CD4-positive, alpha-beta memory T cell (primary cell): ENCODE measurements at places on chromosomes 5 and 9. TPM values are rescaled to one million over a fixed set of nuclear protein-coding genes. Genes with fewer than 3 reads are reported as not detected.

- no peak for DNase-seq
These were observed 311.6 kb upstream of the PRR16 start for GRCh38 chr5:120152472-120152871.

- DNase-seq = no peak
These were observed 49.4 kb upstream of the KCNMB1 start for GRCh38 chr5:170438581-170438980.

Gene LTC4S
- 8.1 TPM for total RNA-seq

- no peak for DNase-seq
These were observed 602.9 kb upstream of the WWC1 start for GRCh38 chr5:167688341-167689130.
